Bone marrow (tissue), 2 donors: ENCODE measurements at places on chromosomes 7 and 10.

DNA sequence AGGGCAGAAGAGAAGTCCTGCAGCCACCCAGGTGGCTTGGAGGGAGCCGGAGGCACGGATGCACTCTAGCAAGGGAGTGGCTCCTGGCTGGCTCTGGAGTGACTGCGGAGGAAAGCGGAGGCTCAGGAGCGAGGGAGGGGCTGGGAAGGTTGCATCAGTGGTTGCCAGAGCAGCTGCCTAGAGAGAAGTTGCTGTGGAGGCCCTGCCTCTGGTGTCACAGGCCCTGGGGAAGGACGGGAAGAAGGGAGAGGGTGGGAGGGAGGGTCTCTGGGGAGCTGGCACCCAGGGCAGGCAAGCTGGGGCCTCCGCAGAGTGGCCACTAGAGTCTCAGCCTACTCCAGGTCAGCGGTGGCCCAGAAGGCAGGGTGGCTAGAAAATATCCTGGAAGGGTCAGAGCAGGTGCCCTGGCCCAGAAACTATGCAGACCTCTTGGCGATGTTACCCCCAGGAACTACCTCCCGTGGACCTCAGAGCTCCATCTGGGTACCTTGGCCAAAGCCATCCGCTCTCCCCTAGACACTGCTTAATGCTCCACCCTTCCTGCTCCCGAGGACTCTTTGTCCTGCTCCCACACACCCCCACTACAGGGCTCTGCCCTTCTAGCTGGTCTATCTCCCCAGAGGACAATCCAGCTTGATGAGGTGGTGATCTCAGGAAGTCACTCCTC is 164.3 kb downstream of the NRF1 start:
- DNase-seq: no peak

DNA sequence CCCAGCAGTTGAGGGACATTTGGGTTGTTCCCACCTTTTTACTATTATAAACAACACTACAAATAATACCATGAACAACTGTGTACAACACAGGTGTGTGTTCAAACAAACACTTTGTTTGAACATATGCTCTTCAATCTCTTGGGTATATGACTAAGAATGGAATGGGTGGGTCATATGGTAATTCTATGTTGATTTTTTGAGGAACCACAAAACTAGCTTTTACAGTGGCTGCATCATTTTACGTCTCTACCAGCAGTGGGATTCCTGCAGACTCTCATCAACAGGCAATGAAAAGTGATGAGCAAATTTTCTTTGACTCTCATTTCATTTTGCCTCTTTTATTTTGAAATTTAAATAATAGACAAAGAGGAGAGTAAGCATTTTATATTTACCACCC is 116.9 kb upstream of the KLF14 start:
- DNase-seq: no peak

GRCh38 chr10:84415539-84416244 is 87.3 kb downstream of the CCSER2 start:
- no peak for DNase-seq

- DNase-seq: no peak
These were observed 28.0 kb downstream of the MAT1A start for GRCh38 chr10:80261316-80262030.

DNA sequence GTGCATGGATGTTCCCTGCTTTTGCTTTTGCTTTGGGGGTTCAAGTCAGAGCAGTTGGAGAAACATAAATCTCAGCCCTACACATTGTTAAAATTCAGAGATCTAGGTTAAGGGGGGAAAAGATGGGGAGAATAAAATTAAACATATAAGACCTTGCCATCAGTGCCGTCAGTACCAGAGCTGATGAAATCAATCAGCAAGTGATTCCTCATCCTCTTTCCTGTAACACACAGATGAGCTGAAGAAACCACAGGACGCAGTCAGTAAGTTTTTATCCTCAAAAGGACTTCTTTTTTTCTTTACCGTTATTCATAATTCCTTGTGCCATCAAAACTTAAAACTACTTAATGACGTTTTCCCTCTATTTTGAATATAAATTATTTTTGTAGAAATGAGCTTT is 5.9 kb downstream of the HECW1 start:
- no peak for DNase-seq

- no peak for DNase-seq
These were observed 1075.0 kb downstream of the NRG3 start for GRCh38 chr10:82949816-82950575.

DNA sequence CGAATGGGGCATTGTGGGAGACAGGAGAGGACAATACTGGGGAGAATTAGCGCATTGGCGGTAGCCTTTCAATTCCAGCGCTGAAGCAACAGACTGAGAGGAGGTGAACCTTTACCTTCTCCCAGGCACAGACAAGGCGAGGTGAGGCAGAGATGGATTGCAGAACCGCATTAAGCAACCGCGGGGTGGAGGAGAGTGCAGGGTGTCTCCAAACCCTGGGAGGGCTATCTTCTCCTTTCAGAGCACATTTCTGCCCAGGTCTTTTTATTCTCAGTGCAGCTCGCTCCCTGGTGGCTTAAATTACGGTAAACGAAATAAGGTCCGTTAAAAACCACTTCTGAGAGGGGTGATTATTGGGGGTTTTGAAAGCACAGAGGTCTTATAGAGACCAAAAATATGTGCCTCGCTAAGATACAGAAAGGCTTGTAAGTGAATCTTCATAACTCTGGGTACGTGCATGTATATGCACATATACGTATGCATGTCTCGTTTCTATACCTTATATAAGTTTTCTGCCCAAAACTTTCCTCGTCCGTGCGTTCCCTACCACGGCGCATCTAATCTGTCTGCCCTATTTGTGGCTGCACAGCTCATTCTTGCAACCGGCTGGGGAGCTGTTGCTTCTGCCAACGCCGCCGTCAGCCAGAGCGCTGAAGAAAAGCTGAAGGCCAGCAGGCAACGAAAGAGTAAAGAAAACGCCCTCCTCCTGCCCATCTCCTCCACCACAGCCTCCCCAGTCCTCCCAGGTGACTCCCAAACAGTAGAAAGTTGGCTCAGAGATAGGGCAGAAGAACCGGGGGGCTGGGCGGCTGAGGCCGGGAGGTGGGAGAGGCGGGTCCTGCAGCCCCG is 895 bp upstream of the ZNF804B start:
- no peak for DNase-seq

- DNase-seq: no peak
These were observed 1051.1 kb upstream of the AUTS2 start for GRCh38 chr7:68547181-68547580.

DNA sequence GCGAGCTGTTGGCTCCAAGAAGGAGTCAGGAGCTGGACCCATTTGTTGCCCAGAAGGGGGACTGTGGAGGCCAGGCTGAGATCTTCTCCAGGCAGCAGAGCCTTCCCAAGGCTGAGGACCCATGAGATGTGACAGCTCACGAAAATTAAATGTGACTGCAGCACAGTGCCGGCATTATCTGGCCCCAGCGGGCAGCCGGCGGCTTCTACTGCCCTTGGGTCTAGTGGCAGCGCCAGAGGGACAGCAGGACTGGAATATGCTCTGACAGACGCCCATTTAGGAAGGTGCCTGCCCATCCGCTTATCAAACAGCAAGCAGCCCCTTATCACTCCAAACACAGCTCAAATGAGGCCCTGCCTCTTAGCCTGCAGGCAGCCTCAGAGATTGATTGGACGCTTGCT is 122.9 kb upstream of the LYZL2 start:
- DNase-seq: no peak

- DNase-seq: no peak
These were observed 31.2 kb downstream of the GRIFIN start for GRCh38 chr7:2445047-2445446.

DNA sequence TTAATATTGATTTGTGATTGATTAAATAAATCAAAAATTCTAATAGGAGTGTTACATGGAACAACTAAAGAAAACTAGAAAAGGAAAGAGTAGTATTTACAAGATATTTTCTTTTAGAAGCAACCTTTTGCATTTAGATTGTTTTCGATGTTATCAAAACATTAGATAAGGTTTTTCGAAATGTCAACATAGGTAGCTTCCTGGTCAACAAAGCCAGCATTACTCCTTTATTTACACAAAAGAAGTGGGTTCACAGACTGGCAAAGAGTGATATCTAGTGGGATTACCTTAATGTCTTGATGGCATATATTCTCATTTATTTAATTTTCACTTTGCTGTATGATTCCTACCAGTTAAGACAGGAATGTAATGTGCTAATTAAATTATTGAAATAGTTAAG is 117.3 kb upstream of the TEX47 start:
- no peak for DNase-seq

GRCh38 chr10:43188702-43189101 is 50.5 kb downstream of the CSGALNACT2 start:
- no peak for DNase-seq

- no peak for DNase-seq
These were observed 77.9 kb downstream of the ZMIZ1 start for GRCh38 chr10:79146611-79147130.
